ENCODE measurements at places on chromosomes 6 and 20.

DNA sequence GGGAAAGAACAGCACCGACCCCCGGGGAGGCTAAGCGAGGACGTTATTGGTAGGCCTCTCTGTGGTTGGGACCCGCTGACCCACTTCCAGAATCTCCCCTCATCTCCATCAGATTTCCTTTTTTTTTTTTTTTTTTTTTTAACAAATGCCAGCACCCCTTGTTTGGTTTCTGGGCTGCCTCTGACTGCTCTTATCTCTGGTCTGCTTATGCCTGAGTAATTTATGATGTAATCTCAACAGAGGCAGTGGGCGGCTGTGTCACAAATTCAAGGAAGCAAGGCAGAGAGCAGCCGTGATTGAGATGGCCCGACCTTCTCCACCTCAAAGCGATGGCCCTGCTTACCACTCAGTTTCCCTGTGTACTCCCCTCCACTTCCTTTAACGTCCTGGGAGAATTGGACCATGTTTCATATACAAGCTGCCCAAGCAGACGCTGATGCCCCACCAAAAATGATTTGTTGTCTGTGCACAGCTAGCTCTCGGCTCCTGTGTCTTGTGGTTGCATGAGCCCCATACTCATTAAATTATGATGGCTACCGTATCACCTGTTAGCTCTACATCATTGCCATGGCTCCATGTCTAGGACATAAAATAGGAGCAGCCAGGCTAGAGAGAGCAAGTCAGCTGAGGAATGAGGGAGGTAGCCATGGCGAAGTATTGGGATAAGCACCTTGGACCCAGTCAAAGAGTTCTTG, 98.1 kb downstream of the ZNF217 start:
- DNase-seq = no peak

GRCh38 chr6:25997921-25998320, 35.3 kb downstream of the TRIM38 start:
- no peak for DNase-seq

DNA sequence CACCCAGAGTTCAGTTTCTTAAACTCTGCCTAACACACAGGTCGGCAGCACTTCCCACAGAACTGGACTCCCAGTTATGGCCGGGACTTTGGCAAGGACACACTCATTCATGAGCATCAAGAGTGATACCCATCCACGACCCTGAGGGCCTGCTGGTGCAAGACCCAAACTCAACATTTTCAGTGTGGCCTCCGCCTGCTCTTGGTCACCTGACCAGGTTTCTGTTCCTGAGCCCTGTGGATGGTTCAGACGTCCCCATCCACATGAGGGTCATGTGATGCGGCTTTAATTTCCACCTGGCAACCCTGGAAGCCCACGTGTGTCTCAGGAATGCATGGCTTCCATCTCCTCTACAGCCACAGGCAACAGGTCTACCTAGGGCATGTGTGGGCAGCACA, 245.3 kb downstream of the DLL1 start:
- DNase-seq = no peak

DNA sequence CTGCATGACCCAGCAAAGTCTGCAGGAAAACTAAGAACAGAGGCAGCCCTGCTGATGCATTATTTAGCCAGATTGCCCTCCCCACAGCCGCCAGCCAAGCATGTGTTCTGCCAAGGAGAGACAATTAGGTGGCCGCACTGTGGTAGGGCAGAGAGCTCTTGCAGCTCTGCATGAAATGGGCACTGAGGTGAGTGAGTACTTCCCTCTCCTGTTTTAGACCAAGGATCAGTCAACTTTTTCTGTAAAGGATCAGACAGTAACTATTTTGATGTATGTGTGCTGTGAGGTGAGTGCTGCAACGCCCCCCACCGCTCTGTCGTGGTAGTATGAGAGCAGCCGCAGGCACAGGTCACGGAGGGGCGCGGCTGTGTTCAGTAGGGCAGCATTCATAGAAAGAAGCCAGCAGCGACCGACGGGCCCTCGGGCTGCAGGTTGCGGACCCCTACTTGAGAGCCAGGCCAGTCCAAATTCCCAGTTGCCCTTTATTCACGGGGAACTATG, 23.8 kb upstream of the FAM50B start:
- DNase-seq = no peak

GRCh38 chr20:53124075-53124551, 152.0 kb downstream of the TSHZ2 start:
- no peak for DNase-seq

DNA sequence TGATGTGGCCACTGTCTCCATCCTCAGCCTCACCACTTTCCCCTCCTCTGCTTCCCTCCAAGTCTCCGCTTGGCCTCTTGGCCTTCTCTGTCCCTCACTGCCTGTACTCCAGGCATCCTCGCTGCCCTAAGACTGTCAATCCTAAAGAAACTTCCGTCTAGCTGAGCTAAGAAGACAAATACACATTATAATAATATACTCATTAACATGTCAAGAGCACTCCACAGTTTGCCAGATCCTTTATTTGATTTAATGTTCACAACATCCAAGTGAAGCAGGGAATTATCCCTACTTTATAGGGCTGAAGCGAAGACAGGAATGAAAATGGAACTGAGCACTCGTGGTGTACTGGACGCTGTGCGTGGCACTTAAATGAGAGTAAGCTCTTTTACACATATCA, 72.4 kb upstream of the SLC22A23 start:
- no peak for DNase-seq

DNA sequence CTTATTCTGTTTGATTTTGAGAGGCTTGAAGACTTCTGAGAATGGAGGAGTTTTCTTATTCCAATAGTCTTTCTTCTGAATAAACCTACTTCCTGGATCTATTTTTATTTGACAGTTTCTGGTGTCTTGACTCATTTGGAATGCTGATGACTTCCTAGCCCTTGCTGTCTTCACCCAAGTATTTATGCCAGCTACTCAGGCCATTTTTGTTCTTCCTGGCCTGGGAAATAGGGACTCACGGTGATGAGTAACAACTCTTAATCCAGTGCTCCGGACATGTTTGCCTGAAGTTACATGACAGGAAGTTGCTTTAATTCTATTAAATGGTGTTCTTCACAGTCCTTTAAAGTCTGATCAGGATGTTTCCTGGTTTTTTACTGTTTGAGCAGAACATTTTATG, 272.1 kb upstream of the EYS start:
- DNase-seq = no peak

GRCh38 chr6:55497694-55498093, 81.3 kb downstream of the HMGCLL1 start:
- no peak for DNase-seq

- DNase-seq = no peak
These were observed 3.5 kb downstream of the TGM3 start for GRCh38 chr20:2299301-2299700.

DNA sequence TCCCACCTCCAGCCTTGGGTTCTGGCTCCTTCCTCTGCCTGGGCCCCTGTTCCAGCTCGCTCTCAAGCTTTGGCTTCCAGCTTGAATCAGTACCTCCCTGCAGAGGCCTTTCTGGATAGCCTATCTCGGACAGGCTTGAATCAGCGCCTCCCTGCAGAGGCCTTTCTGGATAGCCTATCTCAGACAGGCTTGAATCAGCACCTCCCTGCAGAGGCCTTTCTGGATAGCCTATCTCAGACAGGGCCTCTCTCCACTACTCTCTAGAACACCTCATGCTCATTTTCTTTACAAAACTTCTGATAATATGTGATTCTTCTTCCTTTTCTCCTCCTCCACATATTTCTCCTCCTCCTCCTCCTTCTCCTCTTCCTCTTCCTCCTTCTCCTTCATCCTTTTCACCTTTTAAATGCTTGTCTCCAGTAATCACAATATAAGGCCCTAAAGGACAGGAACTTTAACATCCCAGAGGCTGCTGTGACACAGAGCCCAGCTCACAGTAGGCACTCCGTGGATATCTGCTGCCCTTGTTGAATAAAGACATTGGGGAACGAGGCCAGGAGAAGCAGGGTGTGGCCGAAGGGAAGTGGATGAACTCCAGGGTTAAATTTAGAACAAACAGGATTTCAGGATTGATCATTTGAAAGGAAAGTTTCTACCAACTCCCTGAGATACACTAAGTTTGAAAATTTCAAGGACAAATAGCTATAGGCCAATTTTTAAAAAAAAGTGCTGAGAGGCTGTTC, 9.3 kb upstream of the RPS6KA2 start:
- no peak for DNase-seq

DNA sequence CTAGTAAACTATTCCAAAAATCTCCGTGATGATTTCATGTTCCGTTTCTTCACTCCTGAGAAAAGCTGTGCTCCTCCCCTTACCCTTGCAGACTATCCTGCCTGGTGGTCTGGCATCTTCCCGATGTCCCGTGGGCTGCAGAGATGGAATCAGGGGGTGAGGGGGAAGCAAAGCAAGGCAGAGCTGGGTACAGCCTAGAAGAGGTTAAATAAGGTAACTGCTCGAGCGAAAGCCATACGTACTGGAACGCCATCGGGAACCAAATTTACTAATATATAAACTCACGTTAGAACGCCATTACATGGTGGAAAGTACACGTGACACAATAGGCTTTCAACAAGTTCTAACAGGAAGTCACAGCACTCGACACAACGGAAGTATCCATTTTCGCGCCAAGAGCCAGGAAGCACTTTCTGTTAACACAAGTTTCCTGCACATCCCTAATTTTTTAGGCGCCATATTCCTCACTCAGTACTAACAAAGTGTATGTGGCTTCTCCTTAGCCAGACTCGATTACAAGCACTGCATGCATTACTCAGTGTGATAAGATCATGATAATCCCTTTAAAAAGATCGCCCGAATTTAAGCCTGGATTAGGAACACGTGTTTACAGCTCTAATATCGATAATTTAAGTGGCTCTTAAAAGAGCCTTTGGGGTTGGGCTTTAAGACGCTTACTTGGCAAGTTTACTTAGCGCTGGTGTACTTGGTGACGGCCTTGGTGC, 101.6 kb upstream of the PRSS16 start:
- DNase-seq = no peak

DNA sequence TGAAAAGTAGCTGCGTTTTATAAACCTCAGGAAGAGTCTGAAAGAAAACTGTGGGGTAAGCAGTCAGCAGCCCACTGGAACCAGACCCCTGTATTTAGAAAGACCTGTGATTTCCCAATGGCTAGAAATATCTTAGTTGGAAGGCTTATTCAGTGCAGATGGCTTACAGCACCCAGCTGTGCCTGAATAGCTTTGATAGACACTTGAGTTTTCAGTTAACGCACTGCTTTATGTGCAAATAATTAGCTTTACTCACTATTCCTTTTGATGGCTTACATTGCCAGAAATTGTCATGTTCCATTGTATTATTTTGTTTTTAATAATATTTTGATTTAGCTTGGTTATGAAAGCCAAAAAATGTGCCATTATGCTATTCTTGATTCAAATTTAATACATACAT, 465.3 kb upstream of the SYNCRIP start:
- DNase-seq = no peak

DNA sequence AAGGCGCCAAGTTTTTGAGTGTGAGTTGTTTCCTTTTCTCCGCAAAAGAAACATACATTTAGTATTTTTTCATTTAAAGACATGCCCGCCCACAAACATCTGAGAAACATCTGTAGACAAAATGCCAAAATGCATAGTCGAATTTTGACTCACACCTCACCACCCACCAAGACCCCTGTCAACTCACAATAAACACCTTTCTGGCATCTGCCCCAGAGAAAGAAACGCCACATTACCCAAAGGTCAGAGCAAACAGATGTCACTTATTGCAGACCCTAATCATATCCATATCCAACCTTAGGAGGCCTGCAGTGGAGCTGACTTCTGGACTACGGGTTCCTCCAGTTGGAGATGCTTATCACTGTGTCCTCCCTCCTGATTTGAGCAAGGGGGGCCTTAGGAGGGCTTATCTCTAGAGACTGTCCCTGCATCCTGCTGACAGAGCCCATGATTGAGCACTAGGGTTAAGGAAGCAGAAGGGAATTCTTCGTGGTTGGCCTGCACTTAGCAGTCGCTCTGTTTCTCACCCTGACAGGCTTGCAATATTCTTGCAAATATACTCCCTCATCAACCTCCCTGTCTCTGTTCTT, 90.5 kb upstream of the TBX18 start:
- no peak for DNase-seq

- DNase-seq = no peak
These were observed 37.1 kb downstream of the OTOR start for GRCh38 chr20:16785226-16785625.

DNA sequence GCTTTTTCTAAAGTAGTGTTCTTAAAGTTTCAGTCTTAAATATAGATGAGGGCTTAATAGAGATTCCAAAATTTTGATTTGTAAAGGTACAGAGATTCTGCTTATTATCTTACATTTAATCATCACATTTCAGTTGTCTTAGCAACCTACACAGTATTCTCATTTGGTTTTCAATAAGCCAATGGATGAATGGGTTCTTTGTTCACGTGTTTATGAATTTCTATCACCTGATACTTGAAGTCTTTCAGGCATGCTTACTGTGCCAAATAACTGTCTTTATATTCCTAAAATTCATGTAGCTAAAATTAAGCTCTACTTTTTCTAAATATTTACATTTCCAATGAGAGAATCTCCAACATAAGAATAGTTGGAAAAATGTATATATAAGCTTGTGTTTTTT, 152.7 kb downstream of the EYA4 start:
- no peak for DNase-seq

DNA sequence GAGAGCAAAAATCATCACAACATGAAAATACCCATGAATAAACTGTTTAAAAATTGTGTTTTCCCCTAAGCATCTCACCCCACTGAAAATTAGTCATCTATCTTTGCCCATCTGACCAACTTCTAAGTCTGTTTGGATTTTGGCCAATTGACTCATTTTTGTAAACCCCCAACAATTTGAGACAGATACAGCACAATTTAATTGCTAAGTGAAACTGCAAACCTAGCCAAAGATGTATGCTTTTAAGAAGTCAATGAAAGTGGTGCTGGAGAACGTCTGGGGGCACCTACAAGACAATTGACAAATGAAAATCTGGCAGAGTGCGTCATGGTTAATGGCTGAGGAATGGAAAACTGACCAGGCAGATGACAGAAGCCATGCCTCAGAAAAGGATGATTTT, 30.9 kb upstream of the SLC24A3 start:
- no peak for DNase-seq

- no peak for DNase-seq
These were observed 6.8 kb upstream of the MRAP2 start for GRCh38 chr6:84026721-84027164.

DNA sequence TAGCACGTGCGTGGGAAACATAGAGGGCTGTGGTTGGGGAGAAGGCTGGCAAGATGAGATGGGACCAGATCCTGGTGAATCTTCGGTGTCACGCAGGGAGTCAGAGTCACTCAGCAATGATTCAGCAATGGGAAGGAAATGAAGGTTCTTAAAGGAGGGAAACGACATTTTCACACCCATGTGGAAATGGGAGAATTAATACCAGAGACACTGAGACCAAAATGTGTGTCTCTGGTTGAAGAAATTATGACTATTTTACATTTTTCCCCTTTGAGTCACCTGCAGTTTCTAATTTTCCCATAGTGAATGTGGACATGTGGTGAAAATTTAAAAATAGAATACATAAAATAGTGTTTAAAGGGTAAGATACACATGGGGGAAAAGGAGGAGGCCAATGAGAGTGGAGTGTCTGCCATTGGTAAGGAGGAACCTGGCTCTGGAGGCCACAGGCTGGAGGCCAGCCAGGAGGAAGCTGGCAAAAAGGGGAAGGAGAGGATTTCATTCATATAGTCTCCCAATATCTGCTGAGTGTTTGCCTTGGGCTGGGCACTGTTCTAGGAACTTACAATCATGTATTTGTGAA, 17.5 kb downstream of the NRN1 start:
- no peak for DNase-seq

GRCh38 chr6:10586302-10586701, 65.2 kb downstream of the GCNT2 start:
- no peak for DNase-seq
